Nephron progenitor cell (in vitro differentiated cells): ENCODE measurements at places on chromosomes 1 and 21.

DNA sequence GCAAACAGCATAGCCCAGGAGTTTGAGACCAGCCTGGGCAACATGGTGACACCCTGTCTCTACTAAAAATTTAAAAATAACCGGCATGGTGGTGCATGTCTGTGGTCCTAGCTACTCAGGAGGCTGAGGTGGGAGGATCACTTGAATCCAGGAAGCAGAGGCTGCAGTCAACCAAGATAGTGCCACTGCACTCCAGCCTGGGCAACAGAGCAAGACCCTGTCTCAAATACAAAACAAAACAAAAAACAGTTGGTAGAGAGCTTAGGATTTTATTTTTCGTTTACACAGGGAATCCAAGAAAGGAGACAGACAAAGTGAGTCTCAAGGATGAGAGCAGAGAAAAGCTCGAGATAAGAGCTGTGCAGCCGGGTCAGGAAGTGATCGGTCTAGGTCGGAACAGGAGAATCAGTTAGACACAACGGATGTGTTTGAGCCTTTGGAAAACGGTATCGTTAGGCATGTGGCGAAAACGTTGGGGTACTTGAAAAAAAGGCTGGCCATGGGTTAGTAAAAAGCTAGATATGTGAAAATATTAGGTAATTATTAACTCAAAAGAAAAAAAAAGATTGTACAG, 1.7 kb upstream of the MIB2 start:
- DNase-seq: no peak
- peaks cover 4% of the 10 kb centered on the region for H3K27me3 ChIP-seq
- peak overlapping the region; percentile 95 for H3K4me3 ChIP-seq
- H3K36me3 ChIP-seq: peaks cover 5% of the 10 kb centered on the region

DNA sequence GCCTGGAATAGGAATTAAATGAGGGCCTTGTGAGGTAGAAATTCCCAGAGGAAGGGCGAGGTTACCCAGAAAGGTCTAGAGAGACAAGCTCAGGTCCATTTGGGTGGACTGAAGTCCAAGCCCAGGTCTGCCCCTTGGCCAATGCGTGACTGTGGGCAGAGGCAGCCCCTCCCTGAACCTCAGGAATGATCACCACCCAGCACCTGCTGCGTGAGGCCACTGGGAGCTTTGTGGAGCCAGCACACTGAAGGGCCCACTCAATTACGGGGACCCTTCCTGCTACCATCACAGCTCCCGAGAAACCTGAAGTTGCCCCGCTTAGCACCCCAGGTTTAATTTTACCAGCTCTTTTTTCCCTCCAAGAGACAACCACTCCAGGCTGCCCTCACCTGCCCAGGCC, 6.5 kb upstream of the MATN1 start:
- no peak for DNase-seq
- H3K4me3 ChIP-seq: no peak overlapping the region
- no peaks in the 10 kb centered on the region for H3K36me3 ChIP-seq
- H3K27ac ChIP-seq: peak overlapping the region; percentile 97

DNA sequence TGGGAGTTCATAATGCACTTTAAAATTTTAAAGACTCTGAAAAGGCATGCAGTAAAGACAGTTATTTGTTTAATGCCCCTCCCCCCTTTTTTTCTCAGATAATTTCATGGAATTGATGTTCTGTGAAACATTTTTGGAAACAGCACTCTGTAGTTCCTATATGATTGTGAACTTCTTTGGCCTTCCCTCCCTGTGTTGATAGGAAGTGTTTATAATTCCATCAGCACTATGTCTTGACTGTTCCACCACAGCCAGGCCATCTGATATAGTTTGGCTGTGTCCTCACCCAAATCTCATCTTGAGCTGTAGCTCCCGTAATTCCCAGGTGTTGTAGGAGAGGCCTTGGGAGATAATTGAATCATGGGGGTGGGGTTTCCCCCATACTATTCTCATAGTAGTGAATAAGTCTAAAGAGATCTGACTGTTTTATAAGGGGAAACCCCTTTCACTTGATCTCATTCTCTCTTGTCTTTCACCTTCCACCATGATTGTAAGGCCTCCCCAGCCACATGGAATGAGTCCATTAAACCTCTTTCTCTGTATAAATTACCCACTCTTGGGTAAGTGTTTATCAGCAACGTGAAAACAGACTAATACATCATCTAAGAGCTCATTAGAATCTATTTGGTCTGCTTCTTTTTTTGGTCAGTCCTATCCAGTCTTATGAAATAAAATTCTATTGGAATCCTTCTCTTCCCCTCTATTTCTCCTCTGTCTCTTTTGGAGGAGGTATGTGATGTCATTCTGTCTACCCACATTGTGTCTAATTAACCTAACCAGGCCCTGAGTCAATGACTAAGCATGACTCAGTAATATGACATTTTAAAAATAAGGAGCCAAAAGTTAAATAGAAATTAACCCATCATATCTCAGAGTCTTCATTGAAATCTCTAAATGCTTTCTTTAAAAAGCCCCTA, 8.9 kb downstream of the CCDC185 start:
- DNase-seq: no peak
- no peak overlapping the region for H3K27ac ChIP-seq
- H3K4me3 ChIP-seq: no peak overlapping the region
- no peaks in the 10 kb centered on the region for H3K4me1 ChIP-seq
- peaks cover 3% of the 10 kb centered on the region for H3K27me3 ChIP-seq
- H3K36me3 ChIP-seq: peaks cover 14% of the 10 kb centered on the region

DNA sequence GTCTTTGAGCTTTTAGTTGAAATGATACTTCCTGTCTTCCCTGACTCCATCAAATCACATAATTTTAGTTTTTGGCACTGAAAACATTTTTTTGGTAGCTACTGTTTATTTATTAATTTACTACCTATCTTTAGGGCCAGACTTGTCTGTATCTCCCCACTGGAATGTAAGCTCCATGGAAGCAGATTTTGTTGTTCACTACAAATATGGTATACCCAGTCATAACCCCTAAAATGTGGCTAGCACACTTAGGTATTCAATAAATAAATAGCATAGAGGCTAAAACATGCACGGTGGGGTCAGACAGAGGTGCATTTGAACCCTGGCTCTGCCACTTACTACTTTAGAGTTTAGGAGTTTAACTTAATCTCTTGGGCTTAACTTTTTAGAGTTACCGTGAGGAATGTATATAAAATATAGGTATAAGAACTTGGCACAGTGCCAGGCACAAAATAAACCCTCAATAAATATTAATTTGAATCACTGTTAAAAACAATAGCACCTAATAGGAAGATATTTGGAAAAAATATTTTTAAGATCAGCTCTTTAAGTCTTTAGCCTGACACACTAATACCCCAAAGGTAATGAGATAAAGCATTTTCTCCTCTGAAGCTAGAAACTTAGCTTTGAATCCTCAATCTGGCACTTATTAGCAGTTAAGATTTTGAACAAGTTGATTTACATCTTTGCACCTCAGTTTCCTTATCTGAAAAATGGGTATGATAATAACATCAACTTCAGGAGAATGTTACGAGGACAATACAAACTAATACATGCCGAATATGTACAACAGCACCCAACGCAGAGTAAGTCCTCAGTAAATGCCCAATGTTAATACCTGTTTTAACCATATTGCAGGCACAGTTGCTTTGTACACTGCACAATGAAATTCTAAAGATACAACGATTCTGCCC, 59.6 kb upstream of the HP1BP3 start:
- peaks cover 77% of the 10 kb centered on the region for H3K36me3 ChIP-seq
- no peak for DNase-seq
- no peaks in the 10 kb centered on the region for H3K4me1 ChIP-seq
- no peak overlapping the region for H3K4me3 ChIP-seq
- H3K27ac ChIP-seq: no peak overlapping the region

DNA sequence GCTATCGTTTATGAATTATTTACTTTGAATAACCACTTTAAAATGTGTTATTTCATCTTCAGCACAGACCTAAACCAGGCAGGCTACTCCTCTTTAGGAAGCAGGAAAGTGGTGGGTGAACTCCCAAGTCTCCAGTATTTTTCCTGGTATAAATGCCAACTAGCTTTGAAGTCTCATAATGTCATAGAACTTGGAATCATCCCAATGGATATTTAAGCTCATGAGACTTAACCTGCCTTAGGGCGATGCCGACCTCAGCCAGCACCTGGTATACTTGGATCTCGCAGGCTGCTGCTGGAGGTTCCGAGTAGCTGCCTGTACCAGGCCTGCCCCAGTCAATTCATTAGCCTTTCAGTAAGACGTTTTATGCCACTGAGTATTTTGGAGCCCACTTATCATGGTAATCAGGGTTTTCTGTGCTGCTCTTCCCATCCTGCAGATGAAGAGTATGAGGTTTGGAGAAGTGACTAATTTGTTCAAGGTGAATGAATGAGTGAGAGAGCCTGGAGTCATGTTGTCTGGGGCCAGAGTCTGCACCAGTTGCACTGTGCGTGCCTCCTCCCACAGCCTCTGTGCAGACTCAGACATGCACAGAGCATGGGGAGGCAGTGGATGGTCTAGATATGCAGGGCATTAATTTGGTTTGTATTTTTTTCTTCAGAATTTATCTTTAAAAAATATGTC, 34.9 kb downstream of the VANGL1 start:
- H3K4me1 ChIP-seq: peaks cover 89% of the 10 kb centered on the region
- peak overlapping the region; percentile 91 for H3K27ac ChIP-seq
- no peaks in the 10 kb centered on the region for H3K27me3 ChIP-seq

DNA sequence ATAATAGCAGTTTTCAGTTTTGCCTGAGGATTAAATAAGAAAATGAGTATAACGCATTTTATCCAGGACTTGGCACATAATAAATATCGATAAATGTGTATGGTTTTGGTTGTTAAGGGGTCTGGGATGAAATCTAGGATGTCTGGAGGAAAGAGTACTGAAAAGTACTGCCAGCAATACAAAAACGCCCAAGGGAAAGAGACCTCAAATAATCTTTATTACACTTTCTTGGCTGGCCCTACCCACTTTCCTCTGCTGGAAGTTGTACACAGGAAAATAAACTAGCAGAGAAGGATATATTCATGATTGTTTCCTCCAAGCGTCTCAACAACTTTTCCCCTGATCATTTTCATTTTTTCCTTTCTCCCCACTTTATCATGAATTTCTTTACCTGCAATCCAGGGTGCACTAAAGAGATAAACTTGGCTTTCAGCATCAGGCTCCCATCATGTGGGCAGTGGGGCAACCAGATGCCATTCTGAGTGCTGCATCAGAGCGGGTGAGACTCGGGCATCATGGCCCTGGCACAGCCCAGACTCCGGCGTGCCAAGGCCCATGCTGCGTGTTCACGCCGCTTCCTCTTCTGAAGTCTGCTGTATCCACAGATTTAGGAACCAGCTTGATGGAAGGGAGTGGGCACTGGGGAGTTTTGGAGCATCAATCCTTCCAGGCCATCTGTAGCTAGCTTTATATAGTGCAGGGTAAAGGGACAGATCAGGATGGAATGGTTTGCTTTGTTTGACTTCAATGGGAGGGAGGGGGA, 35.8 kb upstream of the PLXNA2 start:
- H3K27ac ChIP-seq: no peak overlapping the region
- H3K4me3 ChIP-seq: no peak overlapping the region
- DNase-seq: no peak
- no peaks in the 10 kb centered on the region for H3K36me3 ChIP-seq
- peaks cover 4% of the 10 kb centered on the region for H3K27me3 ChIP-seq

GRCh38 chr1:15775706-15776105, 17.1 kb downstream of the FBLIM1 start:
- H3K27me3 ChIP-seq: no peaks in the 10 kb centered on the region
- peak overlapping the region; percentile 79 for H3K27ac ChIP-seq
- no peak overlapping the region for H3K4me3 ChIP-seq
- DNase-seq: no peak
- H3K36me3 ChIP-seq: peaks cover 62% of the 10 kb centered on the region
- peaks cover 10% of the 10 kb centered on the region for H3K4me1 ChIP-seq

- H3K4me3 ChIP-seq: no peak overlapping the region
- peaks cover 15% of the 10 kb centered on the region for H3K36me3 ChIP-seq
- H3K27me3 ChIP-seq: no peaks in the 10 kb centered on the region
- H3K27ac ChIP-seq: no peak overlapping the region
- H3K4me1 ChIP-seq: no peaks in the 10 kb centered on the region
Observed at GRCh38 chr1:108142773-108143394, 57.3 kb downstream of the SLC25A24 start.

DNA sequence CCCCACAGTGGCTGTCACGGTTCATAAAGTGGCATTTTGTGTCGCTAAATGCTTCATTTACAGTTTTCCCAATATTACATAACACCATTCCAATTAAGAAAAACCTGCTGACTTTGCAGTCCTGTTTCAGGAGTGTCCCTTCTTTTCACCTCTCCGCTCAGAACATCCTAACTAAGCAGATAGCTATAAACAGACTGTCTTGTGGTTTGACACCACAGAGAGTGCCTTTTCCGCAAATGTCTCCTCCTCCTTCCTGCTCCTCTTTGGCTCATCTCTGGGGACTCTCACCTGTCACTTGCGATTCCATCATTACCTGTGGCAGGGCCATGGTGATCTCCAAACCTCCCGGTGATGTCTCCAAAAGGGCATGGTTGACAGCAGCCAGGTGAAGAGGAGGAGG, 119.0 kb downstream of the CNIH3 start:
- H3K27me3 ChIP-seq: peaks cover 7% of the 10 kb centered on the region
- no peak overlapping the region for H3K27ac ChIP-seq
- no peak for DNase-seq
- H3K4me3 ChIP-seq: no peak overlapping the region

GRCh38 chr1:7755448-7755847, 15.6 kb upstream of the VAMP3 start:
- H3K4me3 ChIP-seq: no peak overlapping the region
- peak overlapping the region; percentile 50 for H3K27ac ChIP-seq
- no peak for DNase-seq
- H3K4me1 ChIP-seq: peaks cover 36% of the 10 kb centered on the region
- H3K27me3 ChIP-seq: peaks cover 2% of the 10 kb centered on the region
- H3K36me3 ChIP-seq: no peaks in the 10 kb centered on the region

GRCh38 chr1:228488125-228488817, 1.1 kb downstream of the RNF187 start:
- H3K27ac ChIP-seq: no peak overlapping the region
- H3K4me3 ChIP-seq: peak overlapping the region; percentile 88
- peaks cover 33% of the 10 kb centered on the region for H3K36me3 ChIP-seq

DNA sequence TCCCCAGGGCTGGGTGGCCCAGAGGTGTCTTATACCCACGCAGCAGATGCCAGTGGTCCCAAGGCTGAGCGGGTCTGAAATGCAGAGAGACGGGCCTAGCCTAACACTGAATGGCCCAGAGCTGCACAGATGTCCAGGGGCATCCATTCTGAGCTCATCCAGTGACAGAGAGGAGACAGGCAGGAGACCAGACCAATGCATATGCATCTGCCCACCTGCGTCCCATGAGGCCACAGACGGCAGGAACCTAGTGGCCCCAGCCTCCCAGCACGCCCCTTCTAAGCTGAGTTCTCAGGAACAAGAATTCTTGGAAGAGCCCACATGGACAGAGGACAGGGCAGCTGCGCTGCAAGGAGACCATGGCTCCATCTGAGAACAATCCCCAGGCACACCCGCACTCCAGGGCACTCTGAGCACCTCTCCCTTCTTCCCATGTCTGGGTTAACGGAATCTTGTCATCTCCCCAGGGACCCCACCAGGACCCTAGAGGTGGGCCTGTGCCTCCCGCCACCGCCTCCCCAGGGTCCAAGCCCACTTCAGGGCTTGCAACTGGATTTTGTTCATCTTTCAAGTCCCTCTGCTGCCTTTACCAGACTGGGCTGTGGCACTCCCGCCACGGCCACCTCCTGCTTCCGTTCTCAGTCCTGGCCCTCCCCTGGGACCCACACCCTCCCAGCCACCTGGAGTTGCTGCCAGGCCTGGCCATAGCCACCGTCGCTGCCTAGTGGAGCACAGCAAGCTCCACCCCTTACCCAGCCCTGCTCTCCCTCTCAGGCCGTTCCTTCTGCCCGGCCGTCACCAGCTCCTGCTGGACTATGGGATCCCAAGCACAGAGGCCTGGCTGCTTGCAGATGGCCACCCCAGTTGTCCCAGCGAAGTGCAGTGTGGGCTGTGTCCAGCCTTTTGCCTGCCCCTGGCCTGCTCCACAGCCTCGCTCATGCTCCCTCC, 3.3 kb downstream of the WNT3A start:
- no peaks in the 10 kb centered on the region for H3K36me3 ChIP-seq
- H3K27me3 ChIP-seq: peaks cover 78% of the 10 kb centered on the region
- peak; percentile 57 for DNase-seq
- H3K27ac ChIP-seq: no peak overlapping the region
- H3K4me3 ChIP-seq: no peak overlapping the region
